ENCODE measurements at places on chromosomes 11 and 22.

DNA sequence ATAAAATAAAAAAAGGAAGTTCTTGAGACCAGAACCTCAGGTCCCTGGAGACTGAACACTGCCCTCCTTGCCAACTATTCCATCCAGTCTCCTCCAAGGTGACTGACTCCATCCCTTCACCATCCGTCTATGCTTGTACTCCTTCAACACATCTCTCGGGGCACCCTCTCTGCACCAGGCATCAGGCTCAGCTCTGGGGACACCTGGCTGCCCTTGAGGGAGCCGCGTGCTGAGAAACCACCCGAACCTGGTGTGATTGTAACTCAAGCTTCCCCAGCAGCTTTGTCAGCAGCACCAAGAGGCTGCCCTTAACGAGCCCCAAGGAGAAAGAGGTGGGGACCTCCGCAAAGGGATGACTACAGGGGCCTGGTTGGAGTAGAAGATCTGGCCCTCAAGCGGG lies 1.7 kb downstream of the PTPN5 start:
- no peak for DNase-seq

GRCh38 chr11:129739339-129739738 lies 76.3 kb upstream of the TMEM45B start:
- DNase-seq = no peak

DNA sequence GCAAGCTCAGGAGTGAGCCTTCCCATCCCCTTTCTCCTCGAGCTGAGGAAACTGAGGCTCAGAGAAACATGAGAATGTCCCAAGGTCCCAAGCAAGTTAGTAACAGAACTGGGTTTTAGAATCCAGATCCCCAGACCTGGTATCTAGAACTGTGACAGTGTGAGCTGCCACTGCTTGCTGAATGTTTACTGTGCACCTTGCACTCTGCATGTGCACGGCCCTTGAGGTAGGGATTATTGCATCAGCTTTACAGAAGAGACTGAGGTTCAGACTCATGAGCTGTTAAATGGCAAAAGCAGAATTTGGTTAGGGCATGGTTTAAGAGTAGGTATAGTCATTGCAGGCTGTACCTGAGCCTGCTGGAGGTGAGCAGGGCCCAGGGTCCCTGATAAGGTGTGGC lies 3.8 kb upstream of the MPPED1 start:
- no peak for DNase-seq

DNA sequence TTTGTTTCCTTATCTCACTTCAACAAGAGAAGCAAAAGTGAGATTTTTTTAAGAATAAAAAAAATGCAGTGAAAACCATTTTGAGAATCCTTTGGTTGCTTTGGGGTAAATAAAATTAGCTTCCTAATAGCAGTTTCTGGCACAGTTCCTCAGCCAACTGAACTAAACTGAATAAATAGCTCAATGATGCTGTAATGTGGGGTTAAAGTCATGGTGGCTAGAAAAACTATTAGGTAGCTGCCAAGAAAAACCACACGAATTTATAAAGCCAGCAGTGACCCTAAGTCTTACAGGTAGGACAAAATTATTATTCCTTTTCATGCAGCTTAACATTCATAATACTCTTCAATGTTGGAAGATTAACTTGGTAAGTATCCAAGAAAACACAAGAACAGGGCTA lies 142.4 kb downstream of the APIP start:
- no peak for DNase-seq

DNA sequence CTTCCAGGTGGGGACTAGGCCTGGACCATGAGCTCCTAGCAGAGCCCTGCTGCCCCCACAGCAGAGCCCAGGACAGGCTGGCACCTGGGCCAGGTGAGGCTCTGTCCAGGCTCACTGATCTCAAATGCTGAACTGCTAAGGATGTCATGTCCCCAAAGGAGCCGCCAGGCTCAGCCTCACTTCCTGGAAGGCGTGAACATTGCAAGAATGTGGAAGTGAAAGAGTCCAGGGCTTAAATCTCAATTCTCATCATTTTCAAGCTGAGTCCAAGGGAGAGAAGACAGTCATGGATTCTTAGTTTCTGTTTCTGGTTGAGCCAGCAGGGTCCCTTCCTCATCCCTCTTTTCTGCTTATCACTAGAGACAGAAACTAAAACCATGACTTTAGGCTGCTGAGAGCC lies 5.0 kb downstream of the ASCL2 start:
- no peak for DNase-seq

GRCh38 chr22:40203572-40203971 lies 25.8 kb downstream of the TNRC6B start:
- DNase-seq = no peak

- no peak for DNase-seq
Measured at GRCh38 chr11:134554106-134554505, 142.1 kb upstream of the B3GAT1 start.

- no peak for DNase-seq
Measured at GRCh38 chr22:30926706-30927105, 41.9 kb downstream of the MORC2 start.

DNA sequence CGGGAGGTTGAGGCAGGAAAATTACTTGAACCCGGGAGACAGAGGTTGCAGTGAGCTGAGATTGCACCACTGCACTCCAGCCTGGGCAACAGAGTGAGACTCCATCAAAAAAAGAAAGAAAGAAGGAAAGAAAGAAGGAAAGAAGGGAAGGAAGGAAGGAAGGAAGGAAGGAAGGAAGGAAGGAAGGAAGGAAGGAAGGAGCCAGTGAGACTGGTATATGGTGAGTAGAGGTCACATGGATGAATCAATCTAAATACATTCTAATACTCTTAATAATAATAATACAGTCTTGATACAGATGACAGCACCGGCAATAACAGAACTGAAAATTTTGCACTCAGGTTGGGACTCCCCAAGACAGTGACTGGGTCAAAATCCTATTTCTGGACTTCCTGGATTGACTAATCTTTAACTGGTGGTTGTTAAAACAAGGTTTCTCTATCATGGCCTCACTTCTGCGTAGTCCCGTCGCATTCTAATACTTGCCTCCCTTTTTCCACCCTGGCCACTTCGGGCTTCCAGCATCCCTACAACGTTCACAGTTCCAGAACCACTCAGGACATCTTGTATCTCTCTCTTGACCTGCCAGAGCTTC lies 53.5 kb upstream of the EIF3M start:
- DNase-seq = no peak

GRCh38 chr22:35024364-35024692 lies 41.6 kb upstream of the ISX start:
- DNase-seq = no peak

DNA sequence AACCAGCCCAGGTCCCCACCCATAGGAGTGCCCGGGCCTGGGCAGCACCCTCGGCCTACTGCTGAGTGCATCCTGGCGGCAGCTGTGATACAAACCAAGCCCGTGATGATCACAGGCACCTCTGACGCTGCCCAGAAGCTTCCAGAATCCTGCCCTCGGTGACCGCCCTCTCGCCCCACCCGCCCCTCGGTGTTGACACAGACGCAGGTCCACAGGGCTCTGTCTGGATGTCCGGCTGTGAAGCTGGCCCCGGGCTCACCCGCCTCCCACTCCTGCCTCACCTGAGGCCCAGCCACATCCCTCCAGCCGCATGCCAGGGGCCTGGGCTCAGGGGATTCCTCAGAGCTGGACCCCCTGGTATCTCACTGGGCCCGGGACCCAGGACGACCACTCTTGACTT lies 191.0 kb downstream of the BRD1 start:
- no peak for DNase-seq

DNA sequence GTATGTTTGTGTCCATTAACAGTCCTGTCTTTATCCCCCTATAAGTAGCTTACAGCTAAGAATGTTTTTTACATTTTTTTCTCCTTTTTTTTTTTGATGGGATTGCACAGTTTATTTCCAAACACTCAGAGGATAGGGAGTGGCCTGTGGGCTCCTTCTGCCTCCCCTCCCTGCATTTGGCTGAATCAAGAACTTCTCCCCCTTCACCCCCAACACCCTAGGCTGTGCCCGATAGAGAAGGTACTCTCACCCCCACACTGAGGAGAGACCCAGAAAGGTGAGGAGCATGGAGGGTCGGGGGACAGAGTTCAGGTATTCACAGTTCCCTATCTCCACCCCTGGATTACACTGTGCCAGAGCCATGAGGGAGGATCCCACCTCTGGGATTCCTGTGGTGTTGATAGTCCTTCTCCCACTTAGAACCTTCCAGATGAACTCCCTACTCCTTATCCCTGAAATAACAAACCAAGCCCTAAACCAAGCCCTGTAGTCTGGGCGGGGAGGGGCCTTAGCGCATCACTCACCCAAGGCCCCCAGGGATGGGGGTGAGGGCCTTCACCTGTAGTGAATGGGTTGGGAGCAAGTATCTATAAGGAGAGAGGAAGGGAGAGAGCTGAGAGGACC lies 97.1 kb downstream of the ADAMTS15 start:
- no peak for DNase-seq

GRCh38 chr11:62654297-62654696 lies 1.2 kb upstream of the INTS5 start:
- no peak for DNase-seq

DNA sequence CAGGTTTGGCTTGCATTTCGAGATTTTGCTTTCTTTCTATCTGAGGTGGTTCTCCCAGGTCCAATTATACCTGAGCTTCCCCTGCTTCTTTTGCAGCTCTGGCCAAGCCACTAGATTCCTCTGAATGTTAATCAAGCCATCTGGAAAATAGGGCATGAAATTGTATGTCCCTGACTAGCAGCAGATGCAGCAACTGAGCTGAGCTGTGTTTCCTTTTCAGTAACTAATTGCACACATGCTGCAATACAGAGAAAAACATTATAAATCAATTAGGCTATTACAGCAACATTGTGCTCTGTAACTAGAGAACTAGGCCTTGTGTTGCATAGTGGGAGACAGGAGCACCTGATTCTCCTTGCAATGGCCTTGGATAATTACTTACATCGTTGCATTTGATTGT lies 408.3 kb downstream of the ETS1 start:
- no peak for DNase-seq

DNA sequence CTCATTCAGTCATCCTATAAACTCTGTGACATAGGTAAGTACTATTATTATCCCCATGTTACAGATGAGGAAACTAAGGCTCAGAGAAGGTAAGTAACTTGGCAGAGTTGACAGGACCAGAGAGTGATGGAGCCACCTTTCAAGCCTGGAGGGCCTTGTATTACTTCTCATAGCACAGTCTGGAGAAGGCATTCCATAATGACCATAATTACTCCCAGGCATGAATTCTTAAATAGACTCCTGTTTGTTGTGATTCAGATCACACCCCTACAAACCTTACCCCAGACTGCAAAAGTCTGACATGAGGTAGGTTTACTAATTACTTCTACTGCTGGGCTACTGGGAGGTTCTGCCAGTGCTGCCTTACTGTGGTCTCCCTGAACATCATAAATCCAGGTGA lies 77.0 kb downstream of the CD44 start:
- DNase-seq = no peak

DNA sequence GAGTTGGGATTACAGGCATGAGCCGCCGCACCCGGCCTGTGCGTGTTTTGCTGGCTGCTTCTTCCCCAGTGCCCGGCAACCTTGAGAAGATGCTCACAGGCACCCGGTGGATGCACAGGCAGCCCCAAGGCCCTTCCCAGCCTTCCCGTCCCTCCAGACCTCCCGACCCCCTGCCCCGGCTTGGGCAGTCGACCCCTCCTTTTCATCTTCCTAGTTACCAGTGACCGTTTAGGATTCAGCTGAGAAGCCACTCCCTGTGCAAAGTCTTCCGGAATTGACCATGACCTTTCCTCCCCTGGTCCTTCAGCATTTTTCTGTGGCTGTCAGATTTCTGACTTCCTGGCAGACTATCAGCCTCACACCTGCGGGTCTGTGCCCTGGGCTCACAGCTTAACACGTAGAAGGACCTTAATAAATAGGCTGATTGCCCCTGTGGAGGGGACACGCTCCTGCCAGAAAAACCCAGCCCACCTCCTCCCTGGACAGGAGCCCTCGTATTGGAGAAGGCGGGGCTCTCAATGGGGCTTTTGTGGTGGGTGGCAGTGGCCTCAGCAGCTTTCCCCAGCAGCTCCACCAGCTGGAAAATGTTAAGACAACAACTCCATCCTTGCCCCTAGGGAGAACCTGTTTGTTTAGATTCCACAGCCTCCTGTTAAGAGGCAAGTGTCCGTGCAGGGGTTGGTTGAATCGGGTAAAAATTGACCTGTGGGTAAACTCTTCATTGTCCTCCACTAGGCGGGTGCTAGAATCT lies 10.4 kb upstream of the ANO1 start:
- no peak for DNase-seq

DNA sequence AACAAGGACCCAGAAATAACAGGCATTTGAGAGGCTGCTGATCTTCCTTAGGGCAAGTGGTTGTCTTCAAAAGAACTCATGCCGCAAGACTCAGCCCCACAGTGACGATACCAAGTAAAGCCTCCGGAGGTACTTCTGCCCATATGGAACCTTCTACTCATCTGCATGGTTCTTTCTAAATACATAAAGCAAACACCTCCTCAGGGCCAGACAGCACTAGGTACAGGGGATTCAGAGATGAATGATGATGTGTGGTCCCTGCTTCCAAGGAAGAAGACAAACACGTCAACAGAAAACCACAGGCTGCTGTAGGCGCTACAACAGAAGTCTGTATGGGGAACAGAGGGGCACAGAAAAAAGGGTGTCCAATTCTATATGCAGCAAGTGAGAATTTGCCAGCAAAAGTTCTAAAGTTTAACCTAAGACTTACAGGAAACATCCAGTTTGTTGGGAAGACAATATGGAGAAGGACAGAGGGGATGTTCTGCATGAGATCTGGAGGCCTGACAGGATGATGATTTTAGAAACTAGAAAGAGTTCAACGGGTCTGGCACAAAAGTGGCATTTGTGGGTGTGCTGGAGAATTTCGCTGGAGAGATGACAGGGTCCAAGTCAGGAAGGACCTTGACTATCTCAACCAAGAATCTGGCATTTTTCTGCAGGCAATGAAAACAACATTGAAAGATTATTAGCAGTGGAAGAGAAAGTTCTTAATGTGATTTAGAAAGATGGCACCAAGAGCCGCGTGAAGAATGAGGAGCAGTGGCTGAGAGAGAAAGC lies 23.7 kb downstream of the JAML start:
- DNase-seq = no peak

GRCh38 chr22:38937036-38937435 lies 20.4 kb upstream of the APOBEC3A start:
- DNase-seq = no peak

DNA sequence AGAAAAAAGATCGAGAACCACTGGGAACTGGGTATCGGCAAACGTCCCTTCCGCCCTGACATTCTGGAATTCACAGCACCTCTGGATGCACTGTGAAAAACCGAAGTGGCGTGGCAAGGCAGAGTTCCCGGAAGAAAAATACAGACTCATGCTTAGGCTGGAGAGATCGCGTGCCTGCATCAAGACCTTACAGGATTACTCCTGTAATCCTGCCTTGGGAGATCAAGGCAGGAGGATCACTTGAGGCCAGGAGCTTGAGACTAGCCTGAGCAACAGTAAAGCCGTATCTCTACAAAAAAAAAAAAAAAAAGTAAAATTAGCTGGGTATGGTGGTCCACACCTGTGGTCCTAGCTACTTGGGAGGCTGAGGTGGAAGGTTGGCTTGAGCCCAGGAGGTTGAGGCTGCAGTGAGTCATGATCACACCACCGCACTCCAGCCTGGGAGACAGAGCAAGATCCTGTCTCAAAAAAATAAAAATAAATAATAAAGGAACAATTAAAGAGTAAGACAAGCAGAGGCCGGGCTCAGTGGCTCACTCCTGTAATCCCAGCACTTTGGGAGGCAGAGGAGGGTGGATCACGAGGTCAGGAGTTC lies 19.9 kb upstream of the TEF start:
- DNase-seq = no peak

All from stimulated activated CD4-positive, alpha-beta T cell treated with anti-CD3 and anti-CD28 coated beads, Interleukin-12 subunit alpha, Interleukin-12 subunit beta, amount 100 ng/mL, for 24 hours (primary cell).